ENCODE measurements at places on chromosomes 7 and 10.

- no peak for DNase-seq
Observed at GRCh38 chr7:96282835-96283234, 39.1 kb downstream of the SLC25A13 start.

- no peak for DNase-seq
Observed at GRCh38 chr10:103731609-103732270, 123.6 kb downstream of the SH3PXD2A start.

DNA sequence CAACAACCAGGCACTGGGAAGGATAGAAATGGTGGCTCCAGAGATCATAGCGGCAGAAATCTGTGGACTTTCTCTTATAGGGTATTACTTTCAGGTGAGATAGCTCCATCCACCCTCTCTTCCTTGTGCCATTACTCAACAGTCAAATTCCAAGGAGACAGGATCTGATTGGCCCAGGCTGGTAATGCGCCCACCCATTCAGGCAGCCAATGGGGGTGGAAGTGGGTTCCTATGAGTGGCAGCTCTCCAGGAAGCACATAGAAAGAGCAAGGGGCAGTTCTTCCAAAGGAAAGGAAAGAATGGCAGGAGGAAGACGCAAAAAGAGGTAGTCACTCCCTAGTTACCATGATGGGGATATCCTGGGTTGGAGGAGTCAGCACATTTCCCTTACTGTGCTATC, 94.4 kb downstream of the STRA8 start:
- DNase-seq = no peak

DNA sequence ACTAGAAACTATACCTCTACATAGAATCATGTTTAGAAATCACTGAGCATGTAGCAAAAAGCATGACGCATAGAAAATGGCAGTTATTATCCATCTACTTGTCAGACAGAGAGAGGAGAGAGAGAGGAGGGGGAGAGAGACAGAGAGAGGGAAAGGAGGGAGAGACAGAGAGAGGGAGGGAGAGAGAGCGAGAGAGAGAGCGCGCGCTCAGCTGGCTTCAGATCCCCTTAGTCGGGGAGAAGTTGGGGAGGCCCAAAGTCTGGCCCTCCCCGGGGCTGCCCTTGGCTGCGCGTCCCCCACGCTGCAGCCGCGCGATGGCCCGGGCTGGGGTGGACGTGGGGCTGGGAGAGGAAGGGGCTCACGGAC, 37.0 kb downstream of the CNPY1 start:
- DNase-seq = no peak
